ENCODE measurements at places on chromosomes 2 and 18. TPM values are rescaled to one million over a fixed set of nuclear protein-coding genes. Genes with fewer than 3 reads are reported as not detected.

The GCG gene
- not detected for total RNA-seq

The KIAA1328 gene
- total RNA-seq, result 7.0 TPM

The LYPD1 gene
- not detected for total RNA-seq

The LONRF2 gene
- total RNA-seq, result 0.05 TPM

The ASB18 gene
- not detected for total RNA-seq

The NT5DC4 gene
- not detected for total RNA-seq

The NRP2 gene
- total RNA-seq, result not detected

The PIEZO2 gene
- not detected for total RNA-seq

The LOXHD1 gene
- total RNA-seq, result not detected

The RUFY4 gene
- total RNA-seq, result 0.33 TPM

The ACKR3 gene
- 0.50 TPM for total RNA-seq

The FKBP7 gene
- total RNA-seq, result 0.69 TPM

The VSNL1 gene
- total RNA-seq, result not detected

The ADD2 gene
- total RNA-seq, result 3.0 TPM

The ACAA2 gene
- 9.5 TPM for total RNA-seq

The SLC23A3 gene
- 0.73 TPM for total RNA-seq

The TUBA4B gene
- not detected for total RNA-seq

The LINC00305 gene
- total RNA-seq, result not detected
